ENCODE measurements at places on chromosomes 7 and 10.

- no peak for DNase-seq
Observed at GRCh38 chr7:139982927-139983920, 79.5 kb downstream of the PARP12 start.

DNA sequence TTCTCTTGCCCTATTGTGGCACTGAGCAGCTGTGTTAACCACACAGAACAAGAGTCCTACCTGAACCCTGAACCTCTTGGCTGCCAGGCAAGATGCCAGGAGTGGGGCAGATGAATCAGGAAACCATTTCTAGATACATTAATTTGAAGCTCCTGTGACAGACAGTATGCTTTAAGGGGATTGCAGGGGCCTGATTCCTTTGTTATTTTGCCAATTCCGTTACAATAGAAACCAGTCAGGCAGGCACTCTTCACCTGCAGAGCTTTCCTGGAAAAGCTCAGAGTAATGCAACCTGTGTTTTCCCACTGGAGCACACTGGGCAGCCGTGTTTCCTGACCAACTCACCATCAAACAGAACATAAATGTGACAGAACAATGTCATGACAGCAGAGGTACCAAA, 233.1 kb downstream of the BMPER start:
- DNase-seq, result no peak

DNA sequence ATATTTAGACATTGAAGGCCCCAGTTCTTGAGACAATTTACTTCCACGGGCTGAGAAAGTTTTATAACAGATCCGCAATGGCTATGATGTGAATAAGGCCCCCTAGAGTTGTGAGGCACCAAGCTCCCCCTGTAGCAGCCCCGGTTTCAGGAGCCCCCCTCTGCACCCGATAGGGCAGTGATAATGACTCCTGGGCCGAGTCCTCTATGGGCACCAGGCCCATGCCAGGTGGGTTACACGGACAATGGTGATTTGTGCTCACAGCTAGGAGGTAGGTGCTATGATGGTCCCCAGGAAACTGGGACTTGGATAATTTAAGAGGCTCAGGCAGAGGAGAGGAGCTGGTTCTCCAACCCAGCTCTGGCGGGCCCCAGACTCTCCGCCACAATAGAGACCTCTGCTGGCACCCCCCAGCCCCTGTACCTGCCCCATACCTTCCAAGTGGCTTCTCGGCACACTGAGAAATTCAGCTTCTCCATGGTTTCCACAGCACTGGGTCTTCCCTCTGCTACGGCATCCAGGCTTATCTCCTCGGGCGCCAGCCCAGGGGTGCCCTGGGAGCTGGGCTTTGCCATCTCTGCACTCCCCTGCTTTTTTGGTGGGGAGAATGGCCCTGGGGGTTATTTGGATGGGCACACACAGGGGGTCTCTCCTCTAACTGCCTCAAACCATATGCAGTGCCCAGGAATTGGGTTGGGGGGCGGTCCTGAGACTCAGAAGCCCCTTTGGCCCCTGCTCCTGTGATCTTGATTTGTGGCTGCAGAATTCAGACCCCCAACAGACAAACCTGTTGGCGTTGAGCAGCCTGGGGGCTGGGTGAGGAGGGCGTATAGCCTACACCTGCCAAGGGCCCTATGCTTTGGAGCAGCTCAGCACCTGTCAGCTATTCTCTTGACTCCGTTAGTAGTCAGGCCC, 12.2 kb upstream of the KCP start:
- no peak for DNase-seq

GRCh38 chr10:95401704-95402469, 111.1 kb upstream of the PDLIM1 start:
- no peak for DNase-seq

DNA sequence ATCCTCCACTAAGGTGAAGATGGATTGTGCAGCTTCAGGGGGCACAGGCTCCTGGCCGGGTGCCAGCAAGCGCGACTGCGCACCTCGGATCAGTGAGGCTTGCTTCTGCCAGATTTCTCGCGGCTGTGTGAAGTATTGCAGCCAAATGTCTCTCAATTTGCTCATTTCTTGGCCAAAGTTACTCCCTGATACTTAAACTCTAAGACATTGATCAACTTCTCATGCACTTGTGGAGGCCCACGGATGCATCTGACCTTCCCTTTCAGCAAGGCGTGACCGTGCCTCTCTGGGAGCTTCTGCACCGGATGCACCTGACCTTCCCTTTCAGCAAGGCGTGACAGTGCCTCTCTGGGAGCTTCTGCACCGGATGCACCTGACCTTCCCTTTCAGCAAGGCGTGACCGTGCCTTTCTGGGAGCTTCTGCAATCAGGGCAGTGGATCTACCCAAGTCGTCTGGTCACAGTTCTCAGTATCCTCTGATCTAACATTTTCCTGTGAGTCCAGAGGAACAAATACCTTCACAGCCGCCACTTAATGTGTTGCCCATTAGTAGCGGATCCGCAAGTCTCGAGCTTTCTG, 248.3 kb downstream of the ADARB2 start:
- no peak for DNase-seq

DNA sequence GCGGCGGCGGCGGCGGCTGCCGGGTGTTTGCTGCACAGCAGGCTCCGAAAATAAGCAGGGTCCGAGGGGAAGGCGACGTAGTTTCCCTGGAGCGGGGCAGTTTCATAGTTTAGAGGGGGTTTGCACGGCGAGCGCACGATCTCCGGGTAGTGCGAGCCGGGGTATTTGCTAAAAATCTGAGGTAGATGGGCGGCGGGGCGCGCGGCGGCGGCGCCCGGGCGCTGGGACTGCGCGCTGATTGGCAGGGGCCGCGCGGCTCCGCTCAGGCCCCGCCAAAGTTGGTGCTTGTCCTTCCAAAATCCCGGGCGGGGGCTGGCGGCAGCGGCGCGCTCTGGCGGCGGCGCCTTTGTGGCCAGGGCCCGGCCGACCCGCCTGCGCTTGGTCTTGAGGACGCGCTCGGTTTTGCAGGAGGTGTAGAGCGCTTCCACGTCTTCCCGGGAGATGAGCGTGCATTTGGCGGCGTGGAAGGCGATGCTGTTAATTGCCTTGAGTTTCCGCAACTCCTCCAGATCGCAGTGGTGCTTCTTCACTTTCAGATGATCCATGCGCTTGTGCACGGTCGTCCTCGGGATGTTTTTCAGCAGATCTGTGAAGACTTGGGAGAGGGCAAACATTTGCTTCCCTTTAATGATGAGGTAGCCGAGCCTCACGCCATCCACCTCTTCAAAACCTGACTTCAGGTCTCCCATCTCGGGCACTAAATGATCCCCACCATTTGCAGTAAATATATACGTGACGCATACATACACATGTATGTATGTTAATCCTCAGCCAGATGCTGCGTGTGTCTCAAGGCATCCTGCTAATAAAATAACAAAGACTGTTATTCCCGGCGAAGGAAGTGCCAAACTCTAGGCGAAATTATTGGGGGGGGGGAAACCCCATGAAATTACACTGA, 8.1 kb downstream of the SKIDA1 start:
- no peak for DNase-seq

GRCh38 chr7:88357781-88358525, 51.3 kb upstream of the STEAP4 start:
- no peak for DNase-seq

GRCh38 chr7:44980393-44981034, 1.7 kb upstream of the MYO1G start:
- no peak for DNase-seq

GRCh38 chr7:149688836-149689235, 84.6 kb downstream of the ZNF467 start:
- no peak for DNase-seq

DNA sequence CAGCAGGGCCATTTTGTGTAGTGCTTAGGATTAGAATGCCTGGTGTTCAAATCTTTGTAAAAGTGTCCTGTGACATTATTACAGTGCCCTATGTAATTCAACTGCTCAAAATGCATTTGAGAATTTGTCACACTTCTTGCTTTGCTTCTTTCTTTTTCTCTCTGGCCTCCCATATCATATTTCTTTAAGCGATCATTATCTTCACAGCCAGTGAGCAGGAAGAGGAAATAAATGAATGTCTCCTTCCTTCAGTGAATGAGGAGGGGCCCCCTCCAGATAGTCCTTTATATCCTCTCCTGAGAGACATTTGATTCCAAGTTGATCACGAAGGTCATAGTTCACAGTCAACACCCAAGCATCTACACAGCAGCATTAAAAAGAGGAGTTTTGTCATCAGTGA, 425.1 kb upstream of the NPVF start:
- DNase-seq, result no peak

GRCh38 chr10:32190890-32191491, 134.8 kb upstream of the KIF5B start:
- no peak for DNase-seq

GRCh38 chr7:142443216-142444010, 185.6 kb upstream of the PRSS58 start:
- no peak for DNase-seq

DNA sequence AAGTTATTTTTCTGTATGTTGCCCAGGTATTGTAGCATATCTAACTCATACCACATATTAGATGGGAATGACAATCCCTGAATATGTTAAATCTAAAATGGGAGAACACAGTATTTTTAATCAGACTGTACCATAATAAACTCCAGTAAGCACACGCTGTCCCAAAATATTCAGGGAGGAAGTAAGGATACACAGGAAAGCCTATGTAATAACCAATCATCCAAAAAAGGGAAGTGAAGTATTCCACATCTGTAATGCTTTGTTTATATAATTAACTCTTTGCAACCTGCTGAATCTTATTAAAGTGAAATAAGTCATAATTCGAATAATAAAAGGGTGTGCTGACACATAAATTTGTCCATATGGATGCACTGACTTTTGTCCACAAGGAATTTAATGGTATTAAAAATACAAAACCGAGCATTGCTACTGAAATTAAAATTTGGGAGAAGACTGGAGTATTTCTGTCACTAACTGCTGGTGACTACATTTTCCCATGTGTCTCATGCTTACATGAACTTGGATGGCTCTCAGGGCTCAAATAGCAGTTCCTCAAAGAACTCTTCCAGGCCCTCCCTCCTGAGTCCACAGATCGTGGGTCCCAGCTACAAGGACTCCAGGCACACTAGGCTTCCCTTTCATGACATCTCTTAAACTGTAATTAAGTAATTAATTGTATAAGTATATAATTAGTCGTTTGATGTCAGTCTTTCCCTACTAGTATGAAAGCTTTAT, 120.6 kb downstream of the NEBL start:
- DNase-seq, result no peak

DNA sequence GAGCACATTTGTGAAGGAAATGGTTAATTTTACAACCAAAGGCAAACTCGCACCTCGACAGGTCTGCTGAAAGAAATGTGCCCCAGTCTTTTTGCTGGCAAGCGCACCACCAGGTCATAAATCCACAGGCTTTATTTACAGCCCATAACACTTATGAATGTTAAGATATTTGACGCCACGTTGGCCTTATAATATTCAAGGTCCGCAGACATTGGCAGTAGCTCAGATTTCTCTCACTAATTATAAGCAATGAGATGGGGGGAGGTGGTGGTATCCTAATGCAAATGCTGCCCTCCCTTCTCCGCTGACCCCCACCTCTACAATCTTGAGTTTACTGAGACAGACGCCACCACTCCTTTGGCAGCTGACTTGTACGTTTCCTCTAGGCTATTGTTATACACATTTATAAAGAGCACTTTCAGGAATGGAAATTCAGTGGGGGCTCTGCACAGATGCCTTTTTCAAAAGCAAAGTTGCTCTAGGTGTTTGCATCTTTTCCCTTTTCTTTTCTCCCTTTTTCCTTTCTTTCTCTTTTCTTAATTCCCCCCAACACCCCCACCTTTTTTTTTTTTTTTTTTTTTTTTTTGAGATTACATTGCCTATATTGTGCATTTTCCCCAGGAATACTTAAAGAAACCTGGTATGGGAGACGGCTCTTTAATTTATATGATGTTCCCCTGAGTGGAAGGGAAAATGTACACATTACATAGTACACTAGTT, 6.7 kb downstream of the TCF7L2 start:
- DNase-seq, result no peak

GRCh38 chr10:108014145-108014901, 849.8 kb upstream of the SORCS1 start:
- no peak for DNase-seq

DNA sequence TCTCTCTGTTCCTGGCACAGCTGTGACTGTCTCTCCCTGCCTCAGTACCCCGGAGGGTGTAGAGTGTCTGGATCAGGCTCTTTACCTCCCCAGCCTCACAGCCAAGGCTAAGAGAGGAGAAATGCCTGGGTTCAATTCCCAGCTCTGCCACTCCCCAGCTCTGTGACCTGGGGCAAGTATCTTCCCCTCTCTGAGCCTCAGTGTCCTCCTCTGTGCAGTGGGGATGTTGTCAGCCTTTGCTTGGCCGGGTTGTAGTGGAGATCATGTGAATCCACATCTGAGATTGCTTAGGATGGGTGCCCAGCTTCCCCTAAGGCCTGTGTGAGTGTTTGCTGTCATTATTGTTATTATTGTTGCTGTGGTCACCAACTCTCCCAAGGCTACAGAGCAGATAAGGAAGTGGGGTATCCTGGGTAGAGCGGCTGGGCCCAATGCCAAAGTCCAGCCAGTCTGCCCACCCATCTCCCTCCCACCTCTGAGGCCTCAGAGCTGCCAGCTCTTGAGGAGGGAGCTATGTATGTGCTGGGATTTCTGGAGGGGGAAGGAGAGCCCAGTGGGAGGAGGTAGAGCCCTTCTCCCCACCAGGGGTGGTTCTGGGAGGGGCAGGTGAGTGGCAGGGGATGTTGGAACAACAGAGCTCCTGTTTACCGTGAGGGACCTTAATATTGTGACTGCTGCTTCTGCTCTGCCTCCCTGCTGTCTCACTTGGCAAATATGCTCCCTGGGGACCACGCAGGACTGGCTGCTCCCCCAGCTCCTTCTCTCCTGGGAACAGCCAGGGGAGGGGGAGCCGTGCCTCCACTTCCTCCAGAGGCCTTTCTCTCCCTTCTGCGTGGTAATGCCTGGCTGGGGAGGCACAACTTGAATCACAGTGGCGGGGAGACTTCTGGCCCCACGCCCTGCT, 170.5 kb downstream of the RPS24 start:
- DNase-seq, result no peak

DNA sequence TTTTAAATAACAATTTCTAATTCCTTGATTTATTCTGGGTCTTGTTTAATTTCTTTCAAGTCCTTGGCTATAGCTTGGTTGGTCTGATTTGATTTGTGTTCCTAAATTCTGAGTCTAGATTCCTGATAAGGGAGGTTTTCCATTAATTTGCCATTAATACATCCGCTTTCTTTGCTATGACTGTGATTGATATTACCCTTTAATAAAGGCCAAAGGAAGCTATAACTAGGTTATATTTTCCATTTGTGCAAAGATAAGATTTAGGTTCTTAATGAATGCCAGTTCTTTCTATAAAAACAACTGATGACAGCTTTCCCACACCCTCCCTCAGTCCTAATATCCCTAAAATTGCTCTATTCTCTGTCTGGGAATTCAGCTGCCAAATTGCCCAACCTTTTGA, 28.2 kb downstream of the NDUFB2 start:
- DNase-seq, result no peak
